Kidney (tissue), 22 donors: ENCODE measurements at places on chromosomes 16 and 17. TPM values are rescaled to one million over a fixed set of nuclear protein-coding genes. Genes with fewer than 3 reads are reported as not detected.

KIF2B gene
- not detected for total RNA-seq

RCVRN gene
- total RNA-seq, result not detected

PCYT2 gene
- total RNA-seq, result 28.4 TPM

PLA2G10 gene
- total RNA-seq, result not detected

HOXB5 gene
- total RNA-seq, result 27.0 TPM

GPRC5C gene
- total RNA-seq, result 358 TPM

ST6GALNAC2 gene
- 28.6 TPM for total RNA-seq

KRTAP1-5 gene
- not detected for total RNA-seq

OR1A1 gene
- total RNA-seq, result not detected

CIBAR2 gene
- total RNA-seq, result 1.6 TPM

TIMM22 gene
- 14.6 TPM for total RNA-seq

MEIOC gene
- total RNA-seq, result 0.28 TPM
